Fibroblast of skin of right biceps (primary cell): ENCODE measurements at places on chromosomes 11 and 22.

DNA sequence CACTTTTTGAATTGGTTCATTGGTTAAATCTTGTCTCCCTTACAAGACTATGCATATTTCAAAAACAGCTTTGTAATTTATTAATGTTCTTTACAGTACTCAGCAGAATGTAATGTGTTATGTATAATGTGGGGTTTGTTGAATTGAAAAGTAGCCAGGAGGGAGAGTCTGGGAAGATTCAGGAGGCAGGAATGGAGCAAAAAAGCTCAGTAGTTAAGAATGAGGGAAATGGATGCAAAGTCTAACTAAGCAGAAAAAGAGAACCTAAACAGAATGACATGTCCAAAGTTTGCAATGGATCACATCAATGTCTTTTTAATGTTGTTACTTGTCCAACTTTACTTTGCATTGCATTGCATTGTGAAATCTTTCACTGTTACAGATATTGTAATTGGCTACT is 86.5 kb upstream of the CARD18 start:
- DNase-seq = peak; percentile 64

DNA sequence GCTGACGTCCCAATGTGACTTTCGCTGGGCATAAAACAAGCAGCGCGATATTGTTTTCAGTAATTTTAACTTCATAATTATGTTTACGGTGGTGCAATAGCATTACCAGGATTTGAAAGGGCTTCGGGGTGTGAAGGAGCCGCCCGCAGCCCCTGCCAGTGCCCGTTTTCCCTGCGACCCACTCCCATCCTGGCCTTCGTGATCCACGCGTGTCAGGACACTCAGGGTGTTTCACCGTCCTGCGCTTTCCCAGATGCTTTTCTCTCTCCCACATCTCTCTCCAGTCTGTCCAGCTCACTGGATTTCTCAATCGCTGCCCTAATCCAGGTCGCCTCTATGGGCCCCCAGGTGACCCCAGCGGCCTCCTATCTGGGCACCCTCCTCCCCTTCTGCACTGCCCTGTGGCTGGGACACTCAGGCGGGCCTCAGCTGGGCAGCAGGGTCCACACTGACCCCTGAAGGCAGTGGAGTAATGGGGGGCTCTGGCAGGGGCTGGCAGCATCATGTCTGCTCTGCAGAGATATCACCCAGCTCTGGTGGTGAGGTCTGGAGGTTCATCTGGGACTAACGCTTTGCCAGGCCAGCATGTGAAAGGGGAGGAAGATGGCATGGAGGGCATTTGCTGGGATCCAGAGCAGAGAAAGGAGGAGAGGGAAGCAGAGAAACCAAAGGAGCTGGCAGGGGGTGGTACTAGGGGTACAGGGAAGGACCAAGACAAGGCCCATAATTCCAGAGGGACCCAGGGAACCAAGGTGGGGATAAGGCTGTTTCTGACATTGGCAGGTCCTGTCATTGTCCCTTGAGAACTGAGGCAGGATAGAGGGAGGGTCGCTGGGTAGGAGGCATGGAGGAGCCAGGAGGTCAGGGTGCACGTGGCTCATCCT is 622.8 kb downstream of the BRD1 start:
- DNase-seq = no peak

DNA sequence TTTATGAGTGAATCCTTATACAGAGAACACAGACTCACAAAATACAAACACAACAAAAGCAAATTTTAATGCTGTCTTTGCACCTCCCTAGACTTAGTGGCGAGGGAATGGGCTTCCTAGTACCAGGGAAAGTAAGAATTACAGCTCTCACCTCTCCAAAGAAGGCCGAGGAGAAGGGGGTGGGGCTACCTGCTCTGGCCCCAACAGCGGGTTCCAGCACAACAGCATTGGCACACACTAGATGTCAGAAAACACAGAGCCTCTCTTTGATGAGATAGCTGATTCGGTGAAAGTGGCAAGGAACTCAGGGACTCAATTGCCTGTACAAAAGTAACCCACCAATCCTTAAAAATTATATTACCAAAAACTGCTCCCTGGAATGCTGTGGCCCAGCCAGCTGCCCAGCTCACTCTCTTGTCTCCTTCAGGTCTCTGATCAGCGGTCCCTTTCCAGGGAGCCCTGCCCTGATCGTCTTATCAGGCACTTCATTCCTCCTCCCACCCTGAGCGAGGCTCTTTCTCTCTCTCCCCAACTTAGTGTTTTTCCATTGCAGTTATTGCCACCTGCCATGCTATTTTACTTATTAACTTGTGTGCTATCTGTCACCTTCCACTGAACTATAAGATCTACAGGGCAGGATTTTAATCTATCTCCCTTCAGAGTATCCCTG is 30.7 kb downstream of the SPON1 start:
- no peak for DNase-seq

GRCh38 chr11:125720781-125721180 is 25.3 kb upstream of the PATE1 start:
- no peak for DNase-seq

DNA sequence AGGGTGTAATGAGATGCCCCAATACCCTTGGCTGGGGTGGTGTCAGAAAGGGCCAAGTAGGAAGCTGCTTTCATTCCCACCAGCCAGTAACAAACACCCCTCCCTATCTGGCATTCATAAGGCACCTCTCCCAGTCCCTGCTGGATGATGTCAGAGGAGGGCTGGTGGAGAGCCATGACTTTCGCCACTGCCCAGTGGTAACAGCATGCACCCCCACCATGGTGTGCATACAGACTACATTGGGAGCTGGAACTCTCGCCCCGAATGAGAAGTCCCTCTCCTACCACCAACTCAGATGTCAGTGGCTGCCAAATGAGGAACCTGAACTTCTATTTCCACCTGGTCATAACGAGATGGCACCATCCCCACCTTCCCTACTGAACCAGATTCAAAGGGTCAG is 73.3 kb downstream of the SGSM3 start:
- no peak for DNase-seq

DNA sequence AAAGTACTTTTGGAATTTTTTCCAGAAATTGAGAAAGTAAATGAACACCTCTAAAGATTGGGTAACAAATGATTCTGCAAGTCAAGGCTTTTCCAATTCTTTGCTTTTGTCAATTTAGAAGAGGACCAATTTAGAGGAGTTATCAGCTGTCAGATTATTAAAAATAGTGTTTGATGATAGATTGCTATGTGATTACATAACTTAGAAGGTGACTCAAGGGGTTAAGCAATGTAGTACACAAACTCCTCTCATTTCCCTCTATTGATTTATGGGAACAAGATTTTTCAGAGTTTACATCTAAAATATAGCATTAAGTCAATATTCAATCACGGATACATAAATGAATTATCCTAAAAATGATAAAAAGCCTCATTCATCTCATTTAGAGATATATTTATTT is 70.3 kb downstream of the INSC start:
- no peak for DNase-seq
